ENCODE measurements at places on chromosomes 11 and 22. TPM values are rescaled to one million over a fixed set of nuclear protein-coding genes. Genes with fewer than 3 reads are reported as not detected.

The ZP1 gene
- total RNA-seq: not detected

DNA sequence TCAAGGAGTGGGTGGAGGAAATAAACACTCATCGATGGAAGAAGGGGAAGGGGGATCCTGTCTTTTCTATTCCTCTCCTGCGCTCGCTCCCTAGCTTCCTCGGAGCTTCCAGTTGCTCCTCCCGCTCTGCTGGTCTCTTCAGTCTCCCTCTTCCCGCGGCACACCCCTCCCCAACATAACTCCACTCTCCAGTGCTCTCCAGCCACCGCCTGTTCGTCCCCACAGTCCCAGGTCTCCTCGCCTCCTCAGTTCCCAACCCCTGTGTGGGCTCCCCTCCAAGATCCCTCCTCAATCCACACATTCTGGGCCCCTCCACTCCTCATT is 438 bp downstream of the ZW10 start:
- DNase-seq: no peak

The SLCO2B1 gene
- not detected for total RNA-seq

DNA sequence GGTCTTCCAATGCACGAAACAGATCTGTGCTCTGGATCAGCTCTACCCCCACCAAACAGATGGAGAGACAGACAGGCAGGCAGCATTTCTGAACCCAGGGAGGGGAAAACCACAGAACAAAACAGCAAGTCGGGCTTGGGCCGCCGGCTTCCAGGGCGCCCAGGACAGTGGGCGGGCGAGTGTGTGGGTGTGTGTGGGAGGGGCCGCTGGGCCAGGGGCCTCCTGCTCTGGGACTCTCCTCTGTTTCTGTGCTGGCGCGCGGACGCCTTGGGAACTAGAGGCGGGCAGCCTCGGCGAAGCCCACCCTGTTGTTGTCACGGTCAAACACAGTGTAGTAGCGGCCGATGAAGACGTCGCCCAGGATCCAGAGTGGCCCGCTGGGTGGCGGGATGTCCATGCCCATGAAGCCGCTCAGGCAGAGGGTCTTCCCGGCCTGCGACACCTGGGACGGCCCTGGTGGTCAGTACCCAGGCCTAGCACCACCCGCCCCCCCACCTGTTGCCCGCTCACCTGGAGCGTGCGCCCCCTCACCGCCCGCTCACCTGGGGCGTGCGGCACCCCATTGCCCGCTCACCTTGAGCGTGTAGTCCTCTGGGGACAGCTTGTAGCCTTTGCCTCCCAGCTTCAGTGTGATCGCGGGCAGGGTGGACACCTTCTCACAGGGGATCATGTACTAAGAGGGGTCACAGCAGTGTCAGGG is 3.0 kb upstream of the IFITM10 start:
- DNase-seq: no peak

The MMP8 gene
- total RNA-seq: not detected

The OOSP4B gene
- not detected for total RNA-seq

DNA sequence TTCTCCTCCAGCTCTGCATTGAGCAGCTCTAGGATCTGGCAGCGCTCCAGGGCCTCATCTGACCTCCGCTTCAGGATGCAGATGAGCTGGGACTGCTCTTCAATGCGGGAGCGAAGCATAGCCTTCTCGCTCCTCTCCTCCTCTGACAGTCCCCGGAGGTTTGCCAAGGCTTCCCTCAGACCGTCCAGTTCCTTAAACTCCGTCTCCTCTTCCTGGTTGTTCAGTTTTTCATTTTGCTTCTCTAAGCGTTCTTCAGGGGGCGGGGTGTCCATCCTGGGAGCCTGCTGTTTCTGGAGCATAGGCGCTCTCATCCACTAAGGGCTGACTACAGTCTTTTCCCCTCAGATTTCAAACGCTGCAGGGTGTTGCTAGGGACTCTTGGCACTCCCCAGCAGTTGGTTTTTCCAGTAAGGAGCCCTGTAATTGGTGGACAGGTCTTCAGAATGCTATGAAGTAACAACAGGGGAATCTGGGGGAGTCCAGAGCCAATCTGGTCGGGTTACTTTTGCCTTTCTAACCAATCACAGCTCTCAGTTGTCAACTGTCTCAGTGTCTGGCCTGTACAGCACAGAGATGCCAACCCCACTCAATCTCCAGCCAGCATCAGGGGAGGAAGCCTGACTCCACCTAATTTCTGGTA is at the start of gene CCDC89:
TSS of gene CCDC89 (minus strand) at position 376 of the 640 bp plus-strand sequence. CDS start at position 311, 65 bp downstream.
- DNase-seq: peak; percentile 76

The LARGE1 gene
- total RNA-seq: 0.15 TPM

DNA sequence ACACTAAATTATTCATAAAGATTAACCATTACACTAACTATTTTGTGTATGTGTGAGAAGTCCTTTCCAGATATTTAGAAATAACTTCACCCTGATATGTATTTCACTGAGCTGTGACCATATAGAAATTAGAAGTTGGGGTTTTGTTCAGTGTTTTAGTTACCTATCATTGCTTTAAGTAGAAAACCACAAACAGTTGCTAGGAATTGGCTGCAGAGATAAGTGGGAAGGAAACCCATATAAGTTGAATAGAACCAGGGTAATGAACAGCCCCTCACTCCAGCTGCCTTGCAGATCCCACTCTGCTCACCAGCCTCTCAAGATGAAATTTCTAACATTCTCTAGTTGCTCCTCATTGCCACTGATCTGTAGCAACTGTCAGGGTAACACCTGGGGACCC is 10.3 kb downstream of the SRSF8 start:
- DNase-seq: no peak

GRCh38 chr11:66851698-66852465 is 5.0 kb upstream of the LRFN4 start:
- DNase-seq: peak; percentile 89

DNA sequence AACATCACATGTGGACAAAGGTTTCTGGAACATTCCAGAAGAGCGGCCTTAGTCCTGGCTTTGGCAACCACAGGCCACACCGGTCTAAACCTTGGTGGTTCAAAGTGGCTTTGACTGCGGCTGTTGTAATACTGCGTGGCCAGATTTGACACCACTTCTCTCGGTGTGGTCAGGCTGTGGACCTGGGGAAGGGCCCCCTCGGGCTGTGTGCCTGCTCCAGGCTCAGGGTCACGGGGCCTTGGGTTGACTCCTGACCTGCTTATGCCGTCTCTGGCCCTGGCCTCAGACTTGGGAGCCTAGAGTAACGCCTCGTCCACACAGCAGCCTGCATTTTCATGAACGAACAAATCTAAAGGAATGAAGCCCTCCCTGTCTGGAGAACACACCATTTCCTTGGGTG is 118.0 kb downstream of the PHF21B start:
- no peak for DNase-seq

DNA sequence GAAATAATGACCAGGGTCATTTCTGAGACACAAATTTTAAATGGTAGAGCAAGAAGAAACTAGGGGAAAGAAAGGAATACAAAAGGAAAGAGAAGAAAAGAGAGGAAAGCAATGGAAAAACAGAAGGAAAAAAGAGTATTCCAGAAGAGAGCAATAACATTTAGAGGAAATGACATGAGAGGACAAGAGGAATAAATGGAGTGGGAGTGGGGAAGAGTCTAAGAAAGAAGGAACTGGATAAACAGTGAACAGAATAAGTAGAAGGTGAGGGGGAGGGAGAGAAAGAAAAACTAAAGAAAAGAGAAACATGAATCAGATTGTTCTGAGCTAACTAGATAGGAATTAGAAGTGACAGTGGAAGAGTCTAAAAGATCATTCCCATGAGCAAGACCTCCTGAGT is 28.4 kb downstream of the PRDM10 start:
- no peak for DNase-seq

The C11orf86 gene
- total RNA-seq: not detected

The DNAL4 gene
- total RNA-seq: 8.8 TPM

The BBS1 gene
- 37.3 TPM for total RNA-seq

DNA sequence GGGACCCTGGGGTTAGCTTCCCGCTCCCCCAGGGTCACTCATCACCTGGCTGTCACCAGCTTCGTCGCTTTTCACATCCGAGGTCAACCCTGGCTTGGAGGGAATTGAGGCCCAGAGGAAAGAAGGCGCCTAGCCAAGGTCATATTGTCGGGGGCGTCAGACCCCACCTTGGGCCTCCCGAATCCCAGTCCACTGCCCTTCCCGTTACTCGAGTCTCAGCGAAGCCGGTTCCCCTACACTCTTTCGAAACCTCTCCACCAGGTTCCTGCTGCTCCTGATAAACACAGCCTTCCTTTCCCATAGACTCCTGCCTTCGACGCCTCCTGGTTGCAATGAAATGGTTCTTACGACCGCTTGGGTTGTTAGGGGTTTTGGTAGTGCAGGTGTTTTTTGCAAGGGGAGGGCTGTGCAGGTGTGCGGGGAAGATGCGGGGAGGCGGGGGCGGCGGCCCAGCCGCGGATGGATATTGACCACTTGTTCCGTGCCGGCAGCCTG is 642 bp downstream of the NAA40 start:
- no peak for DNase-seq

DNA sequence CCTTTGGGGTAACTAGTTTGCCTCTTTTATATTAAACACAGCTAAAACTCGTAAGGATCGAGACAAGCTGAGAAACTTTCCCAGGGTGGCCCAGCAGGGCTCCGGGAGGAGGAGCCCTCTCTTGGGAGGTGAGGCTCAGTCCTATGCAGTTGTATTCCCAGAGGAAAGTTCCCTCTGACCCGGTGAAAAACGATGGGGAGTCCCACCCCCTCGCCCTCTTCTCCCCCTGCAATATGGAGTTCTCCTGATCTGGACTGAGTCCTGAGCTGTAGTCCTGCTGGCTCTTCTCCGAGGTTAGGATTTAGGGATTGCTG is 1.3 kb downstream of the NTM start:
- no peak for DNase-seq

The DRAP1 gene
- 111 TPM for total RNA-seq

Measured in Karpas-422 (cell line).